ENCODE measurements at places on chromosomes 2 and 18. TPM values are rescaled to one million over a fixed set of nuclear protein-coding genes. Genes with fewer than 3 reads are reported as not detected.

IL36B gene
- not detected for total RNA-seq

CKAP2L gene
- total RNA-seq = 3.9 TPM

SKOR2 gene
- total RNA-seq = not detected

SIGLEC15 gene
- total RNA-seq = 1.2 TPM

DNMT3A gene
- total RNA-seq = 12.1 TPM

NGEF gene
- total RNA-seq = 1.2 TPM

Measured in uterine smooth muscle cell (primary cell).